ENCODE measurements at places on chromosomes 5 and 9.

- DNase-seq, result no peak
Observed at GRCh38 chr5:98401656-98402055, 371.8 kb upstream of the RGMB start.

- no peak for DNase-seq
Observed at GRCh38 chr5:119340597-119341218, 15.1 kb upstream of the TNFAIP8 start.

DNA sequence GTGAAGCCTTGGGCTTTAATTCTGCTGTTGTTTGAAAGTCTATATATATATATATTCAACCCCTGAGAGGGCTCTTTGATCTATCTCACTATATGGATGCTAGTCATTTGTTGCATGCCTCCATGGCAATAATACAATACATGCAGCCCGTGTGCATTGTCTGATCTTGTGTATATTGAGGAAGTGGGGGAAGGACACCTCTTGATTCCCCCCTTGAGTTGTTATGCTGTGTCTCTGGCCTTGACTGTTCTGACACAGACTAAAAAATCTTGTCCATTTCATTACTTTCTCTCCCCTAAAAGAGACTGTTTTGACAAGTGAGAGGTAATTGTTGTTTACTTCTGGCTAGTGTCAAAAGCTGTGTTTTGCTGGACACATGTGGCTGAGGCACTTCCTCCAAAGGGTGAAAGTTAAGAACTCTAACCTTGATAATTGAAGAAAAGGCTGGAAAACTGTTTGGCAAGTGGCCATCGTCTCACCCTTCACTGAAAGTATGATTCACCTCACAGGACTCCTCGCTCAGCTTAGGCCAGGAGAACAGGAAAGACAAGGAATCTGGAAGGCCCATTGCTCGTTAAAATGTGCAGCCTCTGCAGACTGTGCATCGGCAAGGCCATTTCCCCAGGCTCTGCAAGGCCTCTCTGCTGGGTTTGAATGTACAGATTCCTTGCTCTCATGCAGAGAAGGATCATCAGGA is 304.0 kb downstream of the PRELID2 start:
- DNase-seq, result no peak

DNA sequence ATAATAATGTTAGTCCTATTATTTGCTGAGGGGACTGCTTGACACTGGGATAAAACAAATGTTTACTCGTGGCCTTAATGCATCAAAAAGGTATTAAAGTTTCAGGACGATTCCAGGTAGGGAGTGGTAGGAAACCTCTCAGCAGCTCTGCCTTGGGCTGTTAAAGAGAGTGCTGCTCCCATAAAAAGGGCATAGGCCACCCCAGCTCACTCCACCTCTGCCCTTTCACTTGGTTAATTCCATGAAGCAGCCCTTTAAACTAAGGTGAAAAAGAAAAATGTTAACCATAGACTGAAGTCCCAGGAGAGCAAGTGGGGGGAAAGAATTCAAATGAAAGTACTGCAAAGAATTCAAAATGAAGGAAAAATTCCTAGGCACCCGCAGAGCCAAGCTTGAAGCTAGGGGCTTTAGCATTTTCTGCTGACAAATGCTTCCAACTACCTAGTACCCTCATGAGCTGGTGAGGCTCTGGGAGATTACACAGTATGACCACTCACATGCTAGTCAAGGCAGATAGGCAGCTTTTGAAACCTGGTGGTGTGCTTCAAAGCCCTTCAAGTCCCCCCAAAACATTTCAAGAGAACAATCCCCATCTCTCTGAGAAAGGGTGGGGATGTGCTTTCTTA is 8.5 kb downstream of the KLF9 start:
- DNase-seq, result no peak

DNA sequence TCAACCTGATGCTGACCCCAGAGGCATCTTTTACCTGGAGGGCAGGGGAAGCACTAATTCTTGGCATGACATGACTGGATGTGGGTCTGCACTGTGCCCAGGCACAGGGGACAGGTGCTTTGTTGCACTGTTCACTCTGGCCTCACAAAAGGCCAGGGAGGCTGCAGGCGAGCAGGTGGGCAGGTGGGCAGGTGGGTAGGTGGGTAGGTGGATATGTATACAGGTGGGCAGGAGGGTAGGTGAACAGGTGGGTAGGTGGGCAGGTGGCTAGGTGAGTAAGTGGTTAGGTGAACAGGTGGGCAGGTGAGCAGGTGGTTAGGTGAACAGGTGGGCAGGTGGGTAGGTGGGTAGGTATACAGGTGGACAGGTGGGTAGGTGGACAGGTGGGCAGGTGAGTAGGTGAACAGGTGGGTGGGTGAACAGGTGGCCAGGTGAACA is 1.5 kb downstream of the PAEP start:
- no peak for DNase-seq

GRCh38 chr5:150628936-150629485 is 11.4 kb upstream of the SYNPO start:
- no peak for DNase-seq

DNA sequence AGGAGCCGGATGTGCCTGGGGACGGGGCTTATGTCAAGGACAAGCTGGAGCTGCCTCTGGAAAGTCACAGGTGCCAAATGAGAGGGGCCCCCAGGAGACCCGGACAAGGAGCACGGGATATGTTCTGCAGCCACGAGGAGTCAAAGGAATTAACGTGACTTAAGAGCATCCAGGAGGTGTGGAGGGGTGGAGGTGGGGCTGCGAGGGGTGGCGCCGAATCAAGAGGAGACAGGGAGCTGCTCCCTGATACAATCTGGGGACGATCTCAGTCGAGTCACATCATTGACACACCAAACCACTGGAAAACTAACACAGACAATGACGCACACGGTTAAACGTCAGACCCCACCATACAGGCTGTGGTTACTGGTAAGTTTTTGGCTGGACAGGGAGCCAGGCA is 10.4 kb downstream of the CCDC127 start:
- DNase-seq, result no peak
